Activated CD4-positive, alpha-beta T cell treated with anti-CD3 and anti-CD28 coated beads, Interleukin-2, amount 10 ng/mL, durations not matched to agents 24 days and 14 days (primary cell): ENCODE measurements at places on chromosomes 1 and 21.
A peak's percentile ranks its signal among the peaks of the same experiment; 100 is the strongest.

GRCh38 chr1:64699327-64699726 lies 45.5 kb upstream of the RAVER2 start:
- DNase-seq: no peak

DNA sequence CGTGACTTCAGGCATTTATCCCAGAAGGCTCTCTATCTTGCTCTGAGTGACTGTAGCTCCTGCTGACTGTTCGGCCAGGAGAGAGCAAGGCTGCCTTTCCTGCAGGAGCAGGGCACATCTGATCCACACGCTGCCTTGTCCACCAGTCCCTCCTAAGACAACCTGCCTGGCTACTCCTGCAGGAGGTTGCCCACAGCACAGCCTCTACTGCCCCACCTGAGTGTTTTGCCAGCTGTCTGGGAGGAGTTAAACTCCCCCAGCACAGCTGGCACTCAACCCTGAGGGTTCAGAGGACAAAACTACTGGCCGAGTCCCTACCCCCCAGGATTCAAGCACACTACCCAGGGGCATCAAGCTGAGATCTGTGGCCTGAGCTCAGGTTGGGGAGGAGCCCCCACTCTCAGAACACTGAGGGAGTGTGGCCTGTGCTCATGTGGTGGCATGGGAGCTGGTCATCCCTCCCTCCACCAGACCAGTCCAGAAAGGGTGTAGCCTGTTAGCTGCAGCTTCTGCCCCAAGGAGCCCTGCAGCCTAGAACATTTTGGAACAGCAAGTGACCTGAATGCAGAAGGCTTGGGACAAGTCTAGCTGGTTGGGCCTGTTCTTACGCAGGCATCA lies 237.3 kb downstream of the SLC44A5 start:
- DNase-seq: no peak

- no peak for DNase-seq
Measured at GRCh38 chr1:15704526-15705183, 20.5 kb downstream of the PLEKHM2 start.

DNA sequence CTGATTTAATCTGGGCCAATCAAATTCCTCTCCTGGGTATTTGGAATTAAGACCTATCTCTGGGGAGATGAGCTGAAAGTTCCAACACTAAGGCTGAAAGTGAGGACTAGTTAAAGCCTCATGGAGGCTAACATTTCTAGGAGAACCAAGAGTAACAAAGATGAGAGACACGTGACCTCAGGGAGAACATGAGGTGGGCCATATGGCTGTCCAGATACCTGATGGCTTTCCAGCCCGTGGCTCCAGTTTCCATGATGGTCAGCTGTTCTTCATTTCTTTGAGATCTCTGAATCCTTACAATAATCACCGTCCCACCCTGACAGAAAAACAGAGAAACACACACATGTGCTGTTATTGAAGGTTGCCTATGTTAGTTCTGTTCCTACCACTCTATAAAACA lies 66.1 kb downstream of the LEPR start:
- no peak for DNase-seq

DNA sequence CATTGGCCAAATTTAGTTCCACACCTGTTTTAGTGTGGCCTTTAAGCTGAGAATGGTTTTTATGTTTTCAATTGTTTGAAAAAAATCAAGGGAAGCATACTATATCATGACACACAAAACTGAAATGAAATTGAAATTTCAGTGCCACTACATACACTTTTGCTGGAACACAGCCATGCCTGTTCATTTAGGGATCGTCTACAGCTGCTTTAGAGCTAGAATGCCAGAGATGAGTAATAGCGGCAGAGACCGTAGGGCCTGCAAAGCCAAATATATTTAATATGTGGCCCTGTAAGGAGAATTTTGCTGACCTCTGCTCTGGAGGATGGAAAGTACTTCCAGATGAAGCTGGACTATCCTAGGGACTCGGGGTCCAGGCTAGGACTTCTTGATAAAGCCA lies 62.5 kb upstream of the LYST start:
- DNase-seq: no peak

- DNase-seq: no peak
Measured at GRCh38 chr1:81433676-81434075, 367.1 kb upstream of the ADGRL2 start.

GRCh38 chr1:19348441-19349198 lies 36.5 kb downstream of the SLC66A1 start:
- DNase-seq: no peak

DNA sequence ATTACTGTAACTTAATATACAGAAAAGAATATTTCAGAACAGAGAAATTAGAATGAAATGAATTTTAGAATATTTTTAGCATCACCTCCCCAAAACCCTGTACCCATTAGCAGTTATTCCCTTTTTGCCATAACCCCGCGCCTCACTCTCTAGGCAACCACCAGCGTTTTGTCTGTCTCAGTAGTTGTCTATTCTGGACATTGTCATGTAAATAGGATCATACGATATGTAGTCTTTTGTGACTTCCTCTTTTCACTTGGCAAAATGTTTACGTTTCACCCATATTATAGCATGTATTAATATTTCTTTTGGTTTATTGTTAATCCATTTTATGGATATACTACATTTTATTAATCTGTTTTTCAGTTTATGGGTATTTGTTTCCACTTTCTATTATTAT lies 24.9 kb downstream of the SOAT1 start:
- DNase-seq: no peak

GRCh38 chr1:110203021-110203661 lies 7.0 kb upstream of the KCNC4 start:
- peak; percentile 94 for DNase-seq

DNA sequence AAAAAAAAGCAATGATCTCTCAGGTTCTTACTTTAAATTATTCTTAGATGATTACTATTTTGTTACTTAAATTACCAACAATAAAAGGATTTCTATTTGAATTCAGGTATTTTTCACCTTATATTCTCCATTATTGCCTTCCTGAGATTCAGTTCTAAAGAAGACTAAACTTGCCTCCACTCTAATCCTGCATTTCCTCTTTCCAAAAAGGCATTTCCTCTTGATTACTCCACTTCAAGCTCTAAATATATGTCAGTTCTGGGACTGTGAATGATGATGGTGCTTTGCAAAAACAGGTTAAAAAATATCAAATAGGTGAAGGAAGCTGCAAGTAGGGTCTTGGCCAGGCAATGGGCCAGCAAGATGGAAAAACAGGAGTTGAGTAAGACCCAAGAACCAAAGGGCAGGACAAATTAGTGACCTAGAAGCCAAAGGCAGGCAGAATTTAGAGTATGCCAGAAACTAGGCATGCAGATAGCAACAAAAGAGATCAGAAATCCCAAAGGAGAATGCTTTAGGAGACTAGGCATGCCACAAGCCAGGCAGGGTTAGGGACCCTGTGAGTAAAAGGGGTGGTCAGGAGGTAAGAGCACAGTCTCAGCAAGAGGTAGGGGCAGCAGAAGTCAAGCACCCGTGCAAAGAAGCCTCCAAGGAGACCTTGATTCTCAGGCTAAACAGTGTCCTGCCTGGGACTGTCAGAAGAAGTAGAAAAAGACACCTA lies 11.3 kb upstream of the DIPK1A start:
- no peak for DNase-seq

DNA sequence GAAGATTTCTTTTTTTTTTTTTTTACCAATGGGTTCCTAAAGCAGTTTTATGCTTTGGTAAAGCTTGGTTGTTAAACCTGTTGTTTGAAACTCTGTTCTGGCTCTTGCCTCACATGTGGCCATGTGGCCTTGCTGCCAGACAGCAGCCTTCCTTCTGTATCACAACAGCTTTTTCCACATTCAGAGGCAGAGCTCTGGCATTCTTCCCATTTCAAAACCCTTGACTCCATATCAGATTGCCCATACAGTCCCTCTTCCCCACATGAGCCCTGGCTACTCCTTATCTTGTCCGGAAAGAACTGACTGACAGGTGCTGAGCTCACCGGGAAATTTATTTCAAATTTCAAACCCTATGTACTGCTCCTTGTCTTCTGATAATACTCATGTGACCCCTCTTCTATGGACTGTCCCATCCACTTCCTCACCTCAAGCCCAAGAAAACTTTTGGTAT lies 38.5 kb upstream of the LAX1 start:
- no peak for DNase-seq

DNA sequence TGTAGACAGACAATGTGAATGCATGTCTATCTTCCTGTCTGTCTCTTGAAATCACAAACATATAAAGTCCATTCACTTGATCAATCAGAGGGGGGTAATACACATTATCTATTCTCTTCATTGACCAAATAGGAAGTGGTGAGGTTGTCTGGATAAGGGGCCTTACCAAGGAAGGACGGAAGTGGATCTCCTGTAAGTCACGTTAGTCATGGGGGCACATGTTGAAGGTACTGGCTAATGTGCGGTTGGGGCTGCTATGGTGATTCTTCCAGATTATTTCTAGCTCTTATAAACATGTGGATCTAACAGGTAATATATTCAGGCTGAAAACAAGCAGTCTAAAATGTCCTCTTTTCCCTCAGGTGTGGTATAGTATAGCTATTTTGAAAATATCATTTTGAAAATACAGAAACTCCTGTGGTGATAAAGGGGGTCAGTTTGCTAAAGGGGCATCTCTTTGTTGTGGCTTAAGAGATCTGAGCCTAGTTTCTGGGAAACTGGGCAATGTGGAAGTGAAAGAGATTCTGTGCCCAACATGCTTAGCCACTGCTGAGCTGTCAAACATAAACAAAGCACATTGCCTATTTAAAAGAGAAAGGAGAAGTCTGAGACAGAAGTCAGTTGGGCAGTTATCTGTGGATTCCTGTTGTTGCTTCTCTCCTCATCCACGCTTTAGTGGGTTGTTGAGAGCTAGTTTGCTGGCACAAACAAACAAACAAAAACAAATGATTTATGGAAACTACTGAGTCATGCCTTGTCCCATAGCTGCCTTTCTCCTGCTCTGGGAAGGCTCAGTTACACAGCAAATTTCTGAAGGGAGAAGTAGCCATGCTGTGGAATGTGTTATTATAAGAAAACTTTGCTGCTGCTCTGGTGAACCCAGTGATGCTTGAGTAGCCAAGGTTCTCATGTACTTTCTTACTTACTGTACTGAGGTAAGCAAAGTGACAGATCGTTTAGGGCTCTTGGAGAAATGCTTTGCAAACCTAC lies 166.9 kb downstream of the HLX start:
- no peak for DNase-seq

GRCh38 chr1:167821969-167822685 lies 91.8 kb downstream of the ADCY10 start:
- no peak for DNase-seq

DNA sequence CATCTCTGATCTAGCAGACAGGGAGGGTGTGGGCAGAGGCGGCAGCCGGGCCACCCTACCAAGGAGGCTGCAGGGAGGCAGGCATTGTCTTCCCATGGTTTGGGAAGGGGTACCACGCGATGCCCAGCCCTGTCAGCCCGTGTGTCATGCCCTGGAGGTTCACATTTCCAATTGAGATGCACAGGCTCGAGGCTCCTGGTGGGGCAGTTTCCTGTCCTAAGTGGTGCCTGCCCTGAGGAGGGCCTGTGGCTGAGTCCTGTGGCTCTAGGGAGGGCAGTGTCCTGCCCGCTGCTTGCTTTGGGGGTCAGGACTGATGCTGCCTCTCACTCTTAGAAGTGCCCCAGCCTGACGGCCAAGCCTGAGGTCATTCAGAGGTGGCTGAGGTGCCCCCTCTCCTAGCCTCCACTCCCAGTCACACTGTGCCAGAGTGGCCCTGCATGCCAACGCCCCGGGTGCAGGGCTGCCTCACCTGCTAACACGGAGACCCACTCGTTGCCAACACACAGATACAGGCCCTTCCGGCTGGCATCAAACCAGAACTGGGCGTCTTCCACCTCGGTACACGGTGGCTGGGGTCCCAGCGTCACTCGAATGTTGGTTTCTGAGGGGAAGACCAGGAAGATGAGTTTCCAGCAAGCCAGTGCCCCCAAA lies 11.9 kb downstream of the KRTAP10-1 start:
- DNase-seq: no peak
